Activated CD4-positive, alpha-beta T cell treated with anti-CD3 and anti-CD28 coated beads, Interleukin-2, amount 10 ng/mL, durations not matched to agents 7 days and 5 days (primary cell): ENCODE measurements at places on chromosomes 16 and 17. TPM values are rescaled to one million over a fixed set of nuclear protein-coding genes. Genes with fewer than 3 reads are reported as not detected.

COG1 gene
- 32.5 TPM for total RNA-seq

KLHL11 gene
- 13.2 TPM for total RNA-seq

ABCC12 gene
- total RNA-seq = not detected

DNA sequence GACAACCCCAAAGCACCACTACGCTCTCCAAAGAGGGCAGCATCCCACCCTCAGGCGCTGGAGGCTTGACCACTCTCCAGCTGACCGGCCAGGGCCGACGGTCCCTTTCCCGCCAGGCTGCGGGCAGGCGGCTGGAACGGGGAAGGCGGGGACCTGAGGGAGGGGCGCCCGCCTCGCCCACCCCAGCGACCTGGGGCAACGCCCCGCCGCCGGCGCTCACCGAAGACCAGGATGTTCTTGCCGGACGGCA is 431 bp downstream of the DYNC1LI2 start:
- peaks cover 56% of the 10 kb centered on the region for H3K4me1 ChIP-seq
- peaks cover 31% of the 10 kb centered on the region for H3K36me3 ChIP-seq
- peaks cover 25% of the 10 kb centered on the region for H3K27me3 ChIP-seq
- H3K27ac ChIP-seq = peak overlapping the region; percentile 81

- H3K4me3 ChIP-seq = no peak overlapping the region
- no peaks in the 10 kb centered on the region for H3K27me3 ChIP-seq
- H3K36me3 ChIP-seq = no peaks in the 10 kb centered on the region
- no peak overlapping the region for H3K27ac ChIP-seq
- DNase-seq = no peak
- no peaks in the 10 kb centered on the region for H3K4me1 ChIP-seq
Observed at GRCh38 chr16:9297437-9298113, 206.1 kb downstream of the HAPSTR1 start.

- H3K4me1 ChIP-seq = peaks cover 1% of the 10 kb centered on the region
- H3K36me3 ChIP-seq = no peaks in the 10 kb centered on the region
- peak; percentile 10 for DNase-seq
- peaks cover 40% of the 10 kb centered on the region for H3K27me3 ChIP-seq
- no peak within 1 kb of the TSS for H3K27ac ChIP-seq
- no peak within 1 kb of the TSS for H3K4me3 ChIP-seq
Observed at GRCh38 chr16:18983565-18984434, at the start of gene TMC7. TMC7 (plus strand) TSS chr16:18983934; CDS start chr16:18984064, 130 bp downstream.
